Fibroblast of skin of back (primary cell): ENCODE measurements at places on chromosomes 13 and 19.
A peak's percentile ranks its signal among the peaks of the same experiment; 100 is the strongest.

DNA sequence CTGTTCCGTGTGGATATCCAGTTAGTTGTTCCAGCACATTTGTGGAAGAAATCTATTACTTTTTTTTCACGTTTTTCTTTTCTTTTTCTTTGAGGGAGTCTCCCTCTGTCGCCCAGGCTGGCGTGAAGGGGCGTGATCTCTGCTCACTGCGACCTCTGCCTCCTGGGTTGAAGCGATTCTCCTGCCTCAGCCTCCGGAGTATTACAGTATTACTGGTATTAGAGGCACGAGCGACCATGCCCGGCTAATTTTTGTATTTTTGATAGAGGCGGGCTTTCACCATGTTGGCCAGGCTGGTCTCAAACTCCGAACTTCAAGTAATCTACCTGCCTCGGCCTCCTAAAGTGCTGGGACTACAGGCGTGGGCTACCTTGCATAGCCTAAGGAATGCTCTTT is 43.6 kb downstream of the ZNF611 start:
- DNase-seq = no peak

DNA sequence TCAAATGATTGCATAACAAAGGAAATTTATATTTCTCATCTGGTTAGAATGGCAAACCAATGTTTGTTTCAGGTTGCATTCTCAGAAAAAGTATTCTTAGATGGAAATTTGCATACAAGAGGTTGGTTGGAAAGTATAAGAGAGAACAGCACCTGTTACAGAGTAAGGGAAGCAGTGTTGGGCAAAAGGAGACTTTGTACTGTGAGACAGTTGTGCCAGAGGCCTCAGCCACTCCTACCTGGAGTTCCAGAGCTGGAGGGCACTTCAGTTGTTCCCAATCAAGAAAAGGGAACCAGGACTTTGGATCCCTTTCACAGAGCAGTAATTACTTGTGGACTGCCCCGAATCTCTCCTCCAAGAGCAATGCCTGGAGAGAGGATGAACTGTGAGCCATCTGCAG is 81.8 kb downstream of the SPRY2 start:
- DNase-seq = no peak

DNA sequence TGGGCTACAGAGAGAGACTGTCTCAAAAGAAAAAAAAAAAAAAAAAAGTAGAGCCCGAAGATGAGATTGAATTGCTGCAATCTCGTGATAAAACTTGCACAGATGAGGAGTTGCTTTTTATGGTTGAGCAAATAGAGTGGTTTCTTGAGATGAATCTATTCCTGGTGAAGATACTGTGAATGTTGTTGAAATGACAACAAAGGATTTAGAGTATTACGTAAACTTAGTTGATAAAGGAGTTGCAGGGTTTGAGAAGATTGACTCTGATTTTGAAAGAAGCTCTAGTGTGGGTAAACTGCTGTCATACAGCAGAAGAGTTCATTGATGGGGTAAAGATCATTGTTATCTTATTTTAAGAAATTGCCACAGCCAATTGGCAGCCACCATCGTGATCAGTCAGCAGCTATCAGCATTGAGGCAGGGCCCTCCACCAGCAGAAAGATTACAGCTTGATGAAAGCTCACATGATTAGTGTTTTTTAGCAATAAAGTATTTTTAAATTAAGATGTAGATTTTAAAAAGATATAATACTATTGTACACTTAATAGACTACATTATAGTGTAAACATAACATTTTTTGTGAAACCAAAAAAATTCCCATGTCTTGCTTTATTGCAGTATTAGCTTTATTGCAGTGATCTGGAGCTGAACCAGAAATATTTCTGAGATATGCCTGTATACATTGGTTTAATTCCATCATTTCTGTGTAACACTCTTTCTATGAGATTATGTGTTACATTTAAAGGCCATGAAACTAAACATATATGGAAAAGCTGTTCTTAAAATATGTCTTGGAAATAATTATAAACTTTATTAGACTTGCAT is 43.1 kb downstream of the ZMYM2 start:
- no peak for DNase-seq

- DNase-seq = peak; percentile 100
Observed at GRCh38 chr19:44891016-44891882, at the start of gene TOMM40. TSS of gene TOMM40 (plus strand) at chr19:44891254. CDS start at chr19:44891416, 162 bp downstream.

DNA sequence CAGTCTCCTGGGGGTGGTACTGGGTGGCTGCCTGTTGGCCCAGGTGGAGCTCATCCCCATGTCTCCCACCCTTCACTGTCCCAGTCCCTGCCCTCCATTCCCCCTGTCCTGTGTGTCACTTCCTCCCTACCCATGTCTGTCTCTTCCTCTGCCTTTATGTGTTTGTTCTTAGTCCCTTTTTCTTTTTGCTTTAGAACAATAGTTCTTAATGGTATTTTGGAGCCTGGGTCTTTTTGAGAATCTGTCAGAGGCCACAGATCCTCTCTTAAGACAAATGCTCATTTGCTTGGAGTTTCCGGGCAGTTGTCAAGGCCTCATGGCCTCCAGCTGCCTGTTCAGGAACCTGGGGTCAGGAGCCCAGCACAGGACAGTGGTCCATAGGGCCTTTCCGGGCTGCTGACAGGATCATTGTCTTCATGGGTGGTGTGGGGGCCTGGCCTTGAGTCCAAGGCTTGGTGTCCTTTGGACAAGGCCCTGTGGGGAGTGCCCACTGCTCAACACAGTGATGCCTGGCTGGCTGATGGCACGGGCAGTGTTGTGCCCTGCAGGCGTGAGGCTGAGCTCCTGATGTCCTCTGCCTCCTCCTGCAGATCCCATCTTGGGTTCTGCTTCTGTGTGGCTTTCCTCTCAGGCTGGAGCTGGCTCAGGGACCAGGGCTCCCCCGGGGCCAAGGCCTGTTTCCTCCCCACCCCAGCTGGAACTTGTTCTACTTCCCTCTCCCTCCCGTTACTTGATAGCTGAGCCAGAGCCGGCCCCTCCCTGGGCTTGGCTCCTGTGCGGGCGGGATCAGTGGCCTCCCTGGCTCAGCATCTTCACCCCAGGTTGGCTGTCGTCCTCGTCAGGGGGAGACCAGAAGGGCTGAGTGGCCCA is 3.5 kb downstream of the EGLN2 start:
- no peak for DNase-seq

GRCh38 chr19:43802216-43802951 is at the start of gene LYPD5:
TSS of gene LYPD5 (minus strand) at chr19:43802447. CDS start at chr19:43802380, 67 bp downstream.
- no peak for DNase-seq

GRCh38 chr19:10888421-10888866 is 17.1 kb downstream of the CARM1 start:
- no peak for DNase-seq

GRCh38 chr13:22929381-22930126 is 251.2 kb upstream of the SGCG start:
- DNase-seq = no peak

DNA sequence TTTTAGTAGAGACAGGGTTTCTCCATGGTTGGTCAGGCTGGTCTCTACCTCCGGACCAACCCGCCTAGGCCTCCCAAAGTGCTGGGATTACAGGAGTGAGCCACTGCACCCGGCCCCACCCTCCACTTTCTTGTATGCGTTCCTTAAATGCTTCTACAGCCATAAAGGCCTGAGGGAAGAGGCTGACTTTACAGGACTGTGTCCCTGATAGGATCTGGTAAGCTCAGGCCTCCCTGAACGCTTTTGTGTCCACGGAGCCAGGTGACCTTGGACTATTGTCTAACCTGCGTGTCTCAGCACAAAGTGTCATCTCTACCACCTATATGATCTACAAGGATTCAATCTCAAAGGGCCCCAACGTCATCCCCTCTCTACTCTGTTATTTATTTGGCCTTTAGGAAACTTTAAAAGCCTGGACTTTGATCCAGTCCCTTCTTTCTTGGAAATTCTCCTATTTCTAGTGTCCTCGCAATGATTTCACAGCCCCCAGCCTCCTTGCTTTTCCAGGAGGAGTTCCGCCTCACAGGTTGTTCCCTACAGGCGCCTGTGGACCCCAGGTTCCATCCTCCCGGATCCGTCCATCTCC is 701 bp downstream of the ZNF552 start:
- DNase-seq = no peak

GRCh38 chr13:98443329-98443728 is 133.6 kb downstream of the STK24 start:
- DNase-seq = peak; percentile 92

GRCh38 chr13:111007209-111007608 is 92.3 kb upstream of the ANKRD10 start:
- DNase-seq = no peak

- DNase-seq = no peak
Observed at GRCh38 chr19:56423276-56423984, 19.3 kb downstream of the ZNF583 start.

DNA sequence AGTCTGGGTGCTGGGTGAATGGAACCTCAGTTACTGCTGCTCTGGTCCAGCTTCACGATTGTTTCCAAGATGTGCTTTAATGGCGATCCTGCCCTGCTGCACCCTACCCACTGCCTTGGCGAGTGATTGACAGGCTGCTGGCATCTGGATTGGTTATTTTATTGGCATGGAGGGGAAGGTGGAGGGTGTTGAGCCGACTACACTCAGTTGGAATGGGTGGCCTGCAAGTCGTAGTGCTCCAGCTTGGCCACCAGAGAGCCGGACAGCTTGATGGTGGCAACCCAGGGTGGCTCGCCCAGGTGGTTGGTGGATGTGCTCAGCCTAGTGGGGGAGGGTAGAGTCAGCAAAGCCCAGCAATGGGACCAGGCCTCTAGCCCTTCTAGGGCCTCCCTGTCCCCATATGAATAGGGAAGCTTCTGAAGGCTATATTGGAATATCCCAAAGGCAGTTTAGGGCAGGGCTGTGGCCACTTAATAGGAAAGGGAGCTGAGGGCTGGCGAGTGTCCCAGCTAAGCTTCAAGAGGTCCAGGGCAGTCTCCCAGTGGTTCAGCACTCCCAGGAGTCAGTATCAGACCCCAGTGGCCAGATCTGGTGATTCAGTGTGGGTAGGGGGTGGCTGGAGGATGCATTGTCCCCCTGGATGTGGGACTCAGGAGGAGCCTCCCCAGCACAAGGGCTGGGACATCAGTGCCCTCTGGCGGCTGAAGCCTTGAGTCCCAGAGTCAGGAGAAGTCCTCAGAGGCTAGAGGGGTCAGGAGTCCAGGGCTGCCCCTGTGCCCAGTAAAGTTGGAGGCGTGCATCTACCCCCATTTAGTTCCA is 3.4 kb downstream of the GGN start:
- DNase-seq = peak; percentile 39

DNA sequence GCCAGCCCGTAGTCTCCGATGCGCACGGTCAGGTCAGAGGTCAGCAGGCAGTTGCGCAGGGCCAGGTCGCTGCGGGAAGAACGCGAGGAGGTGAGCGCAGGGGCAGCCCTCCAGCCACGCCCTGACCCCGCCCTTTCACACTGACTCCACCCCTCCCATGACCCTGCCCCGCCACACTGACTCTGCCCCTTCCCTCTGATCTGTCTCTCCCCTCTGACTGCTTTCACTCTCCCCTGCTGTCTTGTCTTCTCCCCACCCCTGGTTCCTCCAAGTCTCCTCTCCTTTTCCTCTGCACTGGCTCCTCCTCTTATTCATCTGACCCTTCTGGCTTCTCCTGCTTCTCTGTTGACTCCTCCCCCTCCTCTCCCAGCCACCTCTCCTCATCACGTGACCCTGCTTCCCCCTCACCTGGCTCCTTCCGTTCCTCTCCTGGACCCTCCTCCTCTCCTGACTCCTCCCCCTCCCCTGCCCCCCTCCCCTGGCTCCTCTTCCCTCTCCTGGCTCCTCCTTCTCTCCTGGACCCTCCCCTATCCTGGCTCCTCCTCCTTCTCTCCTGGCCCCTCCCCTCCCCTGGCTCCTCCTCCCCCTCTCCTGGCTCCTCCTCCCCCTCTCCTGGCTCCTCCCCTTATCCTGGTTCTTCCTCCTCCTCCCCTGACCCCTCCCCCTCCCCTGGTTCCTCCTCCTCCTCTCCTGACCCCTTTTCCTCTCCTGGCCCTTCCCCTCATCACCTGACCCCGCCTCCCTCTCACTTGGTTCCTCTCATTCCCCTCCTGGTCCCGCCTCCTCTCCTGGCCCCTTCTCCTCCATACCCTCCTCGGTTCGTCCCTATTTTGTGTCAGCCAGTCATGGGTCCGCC is 9.9 kb downstream of the LMTK3 start:
- DNase-seq = peak; percentile 31

DNA sequence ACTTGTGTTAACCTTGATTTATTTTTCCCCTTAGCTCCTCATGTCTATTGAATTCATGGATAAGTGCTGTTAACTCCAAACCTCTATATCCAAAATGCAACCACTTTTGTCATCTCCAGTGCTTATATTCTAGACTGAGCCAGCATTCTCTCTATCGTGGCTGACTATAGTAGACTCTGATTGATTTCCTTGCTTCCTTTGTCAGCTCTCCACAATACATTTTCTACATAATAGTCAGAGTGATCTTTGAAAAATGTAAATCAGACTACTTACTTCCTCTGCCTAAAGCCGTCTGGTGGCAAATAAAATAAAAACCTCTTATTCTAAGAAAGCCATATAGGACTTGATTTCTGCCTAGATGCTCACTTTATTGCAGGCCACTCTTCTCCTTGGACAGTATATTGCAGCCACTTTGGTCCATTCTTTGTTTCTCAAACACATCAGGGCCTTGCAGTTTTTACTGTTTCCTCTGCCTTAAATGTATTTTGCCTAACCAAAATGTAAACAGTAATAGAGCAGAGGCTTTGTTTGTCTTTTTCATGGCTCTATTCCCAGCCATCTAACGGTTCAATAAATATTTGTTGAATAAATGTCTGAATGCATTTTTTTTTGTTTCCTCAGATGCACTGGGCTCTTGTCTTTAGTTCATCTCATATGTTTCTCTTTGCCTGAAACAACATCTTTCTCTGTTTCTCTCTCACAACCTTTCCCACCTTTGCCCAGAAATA is 243.6 kb upstream of the CSNK1A1L start:
- DNase-seq = no peak

GRCh38 chr19:42295831-42296525 is 6.0 kb upstream of the PRR19 start:
- DNase-seq = peak; percentile 56

GRCh38 chr13:22311734-22312404 is 641.0 kb downstream of the FGF9 start:
- DNase-seq = peak; percentile 0

- peak; percentile 79 for DNase-seq
Observed at GRCh38 chr13:24220086-24220703, 59.7 kb downstream of the SPATA13 start.

DNA sequence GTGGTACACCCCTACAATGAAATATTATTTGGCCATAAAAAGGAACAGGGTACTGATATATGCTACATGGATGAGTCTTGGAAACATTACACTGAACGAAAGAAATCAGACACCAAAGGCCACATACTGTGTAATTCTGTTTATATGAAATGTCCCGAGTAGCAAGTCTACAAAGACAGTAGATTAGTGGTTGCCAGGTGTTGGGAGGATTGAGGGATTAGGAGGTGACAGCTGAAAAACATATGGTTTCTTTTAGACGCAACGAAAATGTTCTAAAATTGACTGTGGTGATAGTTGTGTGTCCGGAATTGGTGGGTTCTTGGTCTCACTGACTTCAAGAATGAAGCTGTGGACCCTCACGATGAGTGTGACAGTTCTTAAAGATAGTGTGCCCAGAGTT is 35.1 kb downstream of the IL17D start:
- no peak for DNase-seq

DNA sequence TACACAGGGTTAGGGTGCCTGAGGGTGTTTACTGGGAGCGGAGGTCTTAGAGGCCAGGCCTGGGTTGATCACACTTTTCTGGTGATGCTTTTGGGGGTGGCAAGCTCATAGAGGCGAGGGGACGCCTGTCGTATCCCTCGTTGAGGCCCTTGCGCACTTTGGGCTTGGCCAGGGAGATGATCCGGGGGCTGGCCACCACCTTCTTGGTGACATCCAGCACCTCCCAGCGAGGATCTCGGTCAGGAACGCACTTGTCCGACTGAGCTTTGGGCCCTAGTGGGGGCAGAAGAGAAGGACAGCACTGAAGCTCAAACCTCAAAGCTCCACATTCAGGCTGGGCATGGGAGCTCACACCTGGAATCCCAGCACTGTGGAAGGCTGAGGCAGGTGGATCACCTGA is 17.6 kb upstream of the MIER2 start:
- no peak for DNase-seq
